ENCODE measurements at places on chromosomes 1 and 21.

GRCh38 chr1:246142320-246142893 lies 364.7 kb downstream of the SMYD3 start:
- no peak overlapping the region for H3K27ac ChIP-seq
- no peak for DNase-seq

GRCh38 chr1:118185084-118185832 lies at the start of gene SPAG17:
Gene SPAG17 (minus strand): TSS chr1:118185228. CDS start chr1:118185157, 71 bp downstream.
- no peaks in the 10 kb centered on the region for H3K36me3 ChIP-seq
- peak within 1 kb of the TSS; percentile 86 for H3K27ac ChIP-seq
- peak within 1 kb of the TSS; percentile 89 for H3K4me3 ChIP-seq
- peak; percentile 88 for DNase-seq

DNA sequence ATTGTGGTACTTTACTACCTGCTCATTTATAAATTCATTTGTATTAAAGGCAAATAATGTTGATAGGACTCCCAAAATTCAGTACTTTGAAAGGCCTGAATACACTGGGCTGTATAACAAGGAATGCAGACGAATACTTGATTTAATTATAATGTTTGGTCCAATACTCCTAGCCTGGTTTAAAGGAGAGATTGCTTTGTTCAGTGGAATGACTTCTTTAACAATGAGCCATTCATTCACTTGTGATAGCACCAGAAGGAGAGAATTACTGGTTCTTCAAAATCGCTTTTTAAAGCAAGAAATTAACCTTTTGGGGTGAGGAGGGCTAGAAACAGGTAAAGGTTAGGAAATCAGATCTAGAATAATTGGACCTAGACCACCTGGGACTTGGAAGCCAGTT lies 28.3 kb upstream of the ENAH start:
- no peaks in the 10 kb centered on the region for H3K4me1 ChIP-seq
- no peaks in the 10 kb centered on the region for H3K36me3 ChIP-seq

DNA sequence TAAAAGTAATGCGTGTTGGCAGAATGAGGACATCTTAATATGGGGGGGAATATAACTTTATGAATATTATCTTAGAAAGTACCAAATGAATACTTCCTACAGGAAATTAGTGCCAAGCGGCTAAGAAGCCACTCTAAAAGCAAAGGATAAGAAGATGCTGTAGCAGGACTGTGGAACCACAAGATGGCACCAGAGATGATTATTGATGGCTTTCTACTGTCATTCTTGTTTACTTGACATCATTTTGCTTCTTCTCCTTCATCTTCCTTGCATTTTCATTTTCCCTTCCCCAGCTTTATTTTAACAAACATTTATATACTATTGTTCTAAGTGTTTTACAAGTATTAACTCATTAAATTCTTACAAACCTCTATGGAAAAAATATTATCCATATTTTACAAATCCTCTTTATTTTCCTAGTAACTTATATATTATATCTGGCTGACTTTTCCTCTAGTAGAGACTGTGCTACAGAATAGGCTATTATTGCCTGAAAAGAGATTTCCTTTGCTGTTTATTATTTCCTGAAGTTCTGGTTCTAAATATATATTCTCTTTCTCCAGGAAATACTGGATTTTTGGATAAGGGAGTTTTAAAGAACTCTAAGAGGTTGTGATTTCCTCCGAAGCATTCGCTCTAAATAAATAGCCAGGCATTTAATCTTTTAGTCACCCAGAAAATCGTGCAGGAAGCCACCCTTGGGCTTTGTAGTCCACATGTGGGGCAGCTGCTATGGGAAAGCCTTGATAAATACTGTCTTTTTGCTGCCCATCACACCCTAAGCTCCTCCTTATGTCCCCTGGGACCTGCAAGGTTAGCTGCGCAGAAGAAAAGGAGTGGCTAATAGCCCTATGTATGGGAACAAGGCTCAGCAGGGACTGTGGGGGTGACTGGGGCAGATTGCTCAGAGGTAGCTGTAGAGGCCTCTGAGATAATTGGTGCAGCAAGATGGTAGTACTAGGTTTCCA lies 69.8 kb downstream of the TPR start:
- no peak overlapping the region for H3K4me3 ChIP-seq
- no peak overlapping the region for H3K27ac ChIP-seq

GRCh38 chr1:18200136-18200717 lies 92.6 kb downstream of the IGSF21 start:
- no peak for DNase-seq
- no peaks in the 10 kb centered on the region for H3K36me3 ChIP-seq
- H3K4me3 ChIP-seq: no peak overlapping the region

GRCh38 chr1:211281320-211282022 lies 22.3 kb downstream of the RCOR3 start:
- no peak for DNase-seq
- no peak overlapping the region for H3K4me3 ChIP-seq
- peaks cover 4% of the 10 kb centered on the region for H3K36me3 ChIP-seq

- H3K27me3 ChIP-seq: no peaks in the 10 kb centered on the region
- peaks cover 11% of the 10 kb centered on the region for H3K4me1 ChIP-seq
- H3K27ac ChIP-seq: peak overlapping the region; percentile 24
These were observed 63.4 kb upstream of the PSEN2 start for GRCh38 chr1:226806988-226807387.

DNA sequence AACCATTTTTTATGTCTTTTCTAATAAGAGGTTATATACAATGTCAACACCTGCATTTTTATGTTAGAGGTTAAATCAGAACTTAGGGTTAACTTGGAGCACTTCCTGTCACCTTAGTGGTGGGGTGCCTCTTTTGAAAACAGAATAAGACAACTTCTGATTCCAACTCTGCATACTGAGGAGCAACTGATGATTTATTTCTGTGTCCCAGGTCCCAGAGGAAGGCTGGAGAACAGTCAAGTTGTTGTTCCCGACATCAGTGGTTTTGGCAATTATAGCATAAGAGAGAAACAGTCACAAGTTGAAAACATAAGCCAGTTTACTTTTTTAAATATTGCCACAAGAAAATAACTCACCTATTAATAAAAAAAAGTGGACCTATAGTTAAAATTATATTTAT lies 871.0 kb upstream of the ADAMTS5 start:
- DNase-seq: no peak
- H3K27ac ChIP-seq: peak overlapping the region; percentile 35
- H3K4me3 ChIP-seq: peak overlapping the region; percentile 42
- no peaks in the 10 kb centered on the region for H3K36me3 ChIP-seq

All from neural crest cell (in vitro differentiated cells).